ENCODE measurements at places on chromosomes 13 and 19.

DNA sequence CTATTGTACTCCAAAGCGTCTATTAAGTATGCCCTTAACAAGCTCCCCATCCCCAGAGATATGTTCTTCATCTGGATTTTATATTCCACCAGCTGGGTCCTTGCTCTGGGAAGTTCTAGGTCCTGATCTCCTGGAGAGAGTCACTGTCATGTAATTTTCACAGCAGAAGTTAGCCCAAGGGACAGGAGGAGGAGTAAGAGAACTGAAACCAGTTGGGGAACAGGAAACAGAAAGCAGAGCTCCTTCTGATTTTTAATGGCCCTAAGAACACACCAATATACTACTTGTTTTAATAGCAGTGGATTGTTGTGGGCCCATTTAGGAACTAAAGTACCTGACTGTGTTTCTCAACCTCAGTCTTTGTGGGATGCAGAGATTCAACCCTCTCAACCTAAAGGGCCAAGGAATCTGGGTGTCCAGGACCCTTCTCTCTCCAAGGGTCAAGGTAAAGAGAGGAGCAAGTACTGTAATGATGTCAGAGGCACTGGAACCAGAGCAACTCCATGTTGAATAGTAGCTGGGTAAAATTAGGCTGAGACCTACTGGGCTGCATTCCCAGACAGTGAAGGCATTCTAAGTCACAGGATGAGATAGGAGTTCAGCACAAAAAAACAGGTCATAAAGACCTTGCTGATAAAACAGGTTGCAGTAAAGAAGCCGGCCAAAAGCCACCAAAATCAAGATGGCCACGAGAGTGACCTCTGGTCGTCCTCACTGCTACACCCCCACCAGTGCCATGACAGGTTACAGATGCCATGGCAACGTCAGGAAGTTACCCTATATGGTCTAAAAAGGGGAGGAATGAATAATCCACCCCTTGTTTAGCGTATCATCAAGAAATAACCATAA lies 8.1 kb upstream of the FPR3 start:
- no peak for DNase-seq

- DNase-seq = no peak
These were observed 242.6 kb downstream of the NDFIP2 start for GRCh38 chr13:79723519-79724024.

- DNase-seq = no peak
These were observed 134.3 kb upstream of the SLITRK5 start for GRCh38 chr13:87536899-87537298.

DNA sequence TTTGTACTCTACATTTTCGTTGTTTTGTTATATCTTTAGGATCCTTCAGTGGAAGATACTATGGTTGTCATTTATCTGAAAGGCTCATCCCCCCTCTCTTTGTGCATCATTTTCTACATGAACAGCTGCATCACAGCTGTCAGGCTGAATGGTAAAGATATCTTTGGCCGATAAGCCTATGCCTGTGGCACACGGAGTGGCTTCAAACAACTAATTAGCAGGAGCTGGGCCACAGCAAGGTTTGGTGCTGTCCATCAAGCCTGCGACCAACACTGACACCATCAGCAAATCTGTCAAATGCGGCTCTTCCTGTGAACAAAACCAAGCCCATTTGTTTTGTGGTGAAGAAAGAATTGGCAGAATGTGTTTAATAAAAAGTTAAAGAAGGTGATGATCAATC lies 334.4 kb downstream of the PCDH9 start:
- DNase-seq = no peak

- no peak for DNase-seq
These were observed 11.1 kb upstream of the NFIX start for GRCh38 chr19:12984143-12984627.

DNA sequence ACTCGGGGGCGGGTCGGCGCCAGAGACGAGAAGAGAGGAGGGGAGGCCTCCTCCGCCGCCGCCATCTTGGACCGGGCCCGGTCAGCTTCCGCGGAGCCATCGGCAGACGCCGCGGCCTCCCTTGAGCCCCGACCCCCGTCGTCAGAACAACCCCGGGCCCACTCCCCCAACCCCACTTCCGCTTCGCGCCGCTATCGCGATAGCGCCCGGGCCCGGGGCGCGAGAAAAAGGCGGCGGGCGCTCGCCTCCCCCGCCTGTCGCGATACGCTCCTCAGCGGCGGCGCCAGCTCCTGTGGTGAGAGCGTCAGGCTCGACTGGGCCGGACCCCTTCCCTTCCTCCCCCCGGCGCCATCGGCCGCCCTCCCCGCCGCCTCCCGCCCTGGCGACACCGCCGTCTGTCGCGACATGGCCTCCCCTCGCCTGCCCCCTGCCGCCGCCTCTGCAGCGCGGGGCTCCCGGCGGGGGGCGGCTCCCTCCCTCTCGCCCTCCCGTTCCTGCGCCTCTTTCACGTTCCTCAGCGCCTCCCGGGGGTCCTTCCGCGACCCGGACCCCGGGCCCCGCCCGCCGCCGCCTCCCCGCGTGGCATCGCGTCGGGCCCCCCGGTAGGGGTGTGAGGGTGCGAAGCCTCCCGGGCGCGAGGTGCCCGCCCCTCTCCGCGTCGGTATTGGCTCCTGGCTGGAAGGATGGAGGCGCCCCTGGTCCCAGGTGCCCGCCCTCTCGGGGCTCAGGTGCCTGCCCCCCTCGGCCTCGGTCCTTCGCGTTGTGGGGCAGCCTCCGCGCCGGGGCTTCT lies at the start of gene CNOT3:
Gene CNOT3 (plus strand): TSS at position 64 of the 790 bp plus-strand sequence. CDS start 5,217 bp downstream, outside the sequence.
- DNase-seq = no peak

Measured in epithelial cell of proximal tubule (primary cell).